ENCODE measurements at places on chromosomes 1 and 21.

DNA sequence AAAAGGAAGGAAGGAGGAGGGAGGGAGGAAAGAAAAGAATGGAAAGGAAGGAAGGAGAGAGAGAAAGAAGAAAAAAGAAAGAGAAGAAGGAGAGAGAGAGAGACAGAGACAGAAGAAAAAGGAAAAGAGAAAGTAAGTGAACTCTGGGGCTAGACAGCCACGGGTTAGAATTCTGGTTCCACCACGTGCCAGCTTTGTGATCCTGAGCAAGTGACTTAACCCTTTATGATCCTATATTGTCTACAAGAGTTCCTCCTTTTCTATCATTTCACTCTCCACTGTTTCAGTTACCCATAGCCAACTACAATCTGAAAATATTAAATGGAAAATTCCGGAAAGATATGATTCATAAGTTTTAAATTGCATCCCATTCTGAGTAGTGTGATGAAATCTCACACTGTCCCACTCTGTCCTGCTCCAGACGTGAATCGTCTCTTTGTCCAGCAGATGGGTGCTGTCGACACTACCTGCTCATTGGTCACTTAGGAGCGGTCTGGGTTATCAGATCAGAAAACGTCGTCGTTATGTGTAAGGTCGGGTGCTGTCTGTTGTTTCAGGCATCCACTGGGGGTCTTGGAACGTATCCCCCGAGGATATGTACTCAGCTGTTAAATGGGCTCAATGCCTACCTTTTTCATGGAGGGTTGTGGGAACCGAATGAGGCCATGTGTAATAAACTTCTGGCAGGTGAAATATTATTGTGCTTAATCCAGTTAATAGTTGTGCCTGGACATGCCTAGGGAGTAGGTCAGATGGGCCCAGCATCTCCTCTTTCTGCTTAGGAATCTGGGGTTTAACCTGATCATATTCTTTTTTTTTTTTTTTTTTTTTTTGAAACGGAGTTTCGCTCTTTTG is 19.1 kb downstream of the TMEM51 start:
- no peak for DNase-seq

- no peak for DNase-seq
Measured at GRCh38 chr1:160058087-160058486, 11.9 kb downstream of the KCNJ10 start.

DNA sequence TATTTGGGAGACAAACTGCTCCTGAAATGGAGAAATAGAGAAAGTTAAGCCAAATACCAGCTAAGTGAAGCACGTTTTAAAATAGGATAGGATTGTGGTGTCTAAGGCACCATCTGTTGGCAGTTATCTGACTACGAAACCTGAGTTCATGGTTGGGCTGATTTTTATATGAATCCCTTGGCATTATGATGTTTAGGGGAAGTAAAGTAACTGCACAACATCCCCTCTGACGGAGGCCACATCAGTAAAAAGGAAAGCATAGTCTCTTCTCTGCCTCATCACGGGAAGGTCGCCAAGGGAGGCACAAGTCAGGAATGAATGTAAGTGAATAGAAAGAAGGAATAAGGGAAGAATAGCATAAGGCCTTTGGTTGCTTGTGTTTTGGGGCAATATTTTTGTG is 128.0 kb downstream of the PRRX1 start:
- no peak for DNase-seq

DNA sequence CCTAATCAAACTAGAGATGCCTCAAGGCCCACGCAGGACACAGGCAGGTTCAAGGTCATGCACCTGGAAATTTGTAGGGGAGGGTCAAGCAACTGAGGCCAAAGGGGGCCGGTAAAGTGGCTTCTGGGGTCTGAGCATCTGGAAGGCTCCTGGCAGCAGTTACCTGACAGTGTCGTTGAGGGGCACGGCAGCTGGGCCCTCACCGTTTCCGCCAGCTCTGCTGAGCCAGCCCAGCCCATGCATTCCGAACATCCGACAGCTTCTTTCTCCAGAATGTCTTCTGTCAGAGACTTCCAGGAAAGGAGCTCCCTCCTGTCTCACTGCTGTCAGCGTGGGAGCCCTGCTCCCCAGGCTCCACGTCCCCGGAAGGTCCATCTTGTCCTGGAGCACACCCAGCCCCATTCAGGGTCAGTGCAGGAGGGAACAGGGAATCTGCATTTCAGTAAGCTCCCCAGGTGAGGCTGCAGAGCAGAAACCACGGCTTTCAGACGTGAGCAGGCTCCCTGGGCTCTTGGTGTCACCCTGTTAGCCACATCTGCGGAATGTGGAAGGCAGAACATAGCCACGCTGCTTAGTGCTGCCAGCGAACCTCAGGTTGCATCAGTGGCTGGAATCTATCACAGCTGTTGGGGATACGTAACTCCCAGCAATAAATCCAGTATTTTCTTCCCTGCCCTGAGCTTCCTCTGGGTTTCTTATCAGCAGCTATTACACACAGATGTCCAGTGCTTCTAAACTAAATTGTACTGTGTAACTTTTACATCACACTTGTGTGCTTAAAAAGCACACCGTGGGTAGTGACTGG is 36.3 kb upstream of the FAM3B start:
- no peak for DNase-seq

DNA sequence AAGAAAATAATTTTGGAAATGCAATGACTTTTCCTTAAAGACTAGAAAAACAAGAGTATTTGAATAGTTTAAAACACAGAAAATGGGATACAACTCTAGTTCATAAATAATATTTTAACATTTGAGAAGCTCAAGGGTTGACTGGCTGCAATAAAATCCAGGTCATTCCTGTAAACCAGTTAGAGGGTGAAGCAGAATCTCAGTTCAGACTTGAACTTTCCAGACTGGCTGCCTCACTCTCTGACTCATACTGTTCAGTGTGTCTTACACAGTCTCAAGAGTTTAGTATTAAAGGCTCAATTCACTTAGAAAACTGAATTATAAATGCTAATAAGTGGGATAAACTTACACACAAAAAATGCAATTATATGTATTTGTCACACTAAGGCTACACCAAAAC is 89.9 kb downstream of the RAVER2 start:
- no peak for DNase-seq

GRCh38 chr1:212482006-212482636 is 49.4 kb downstream of the NENF start:
- DNase-seq, result no peak

GRCh38 chr1:154739654-154740053 is 130.4 kb downstream of the KCNN3 start:
- DNase-seq, result no peak

DNA sequence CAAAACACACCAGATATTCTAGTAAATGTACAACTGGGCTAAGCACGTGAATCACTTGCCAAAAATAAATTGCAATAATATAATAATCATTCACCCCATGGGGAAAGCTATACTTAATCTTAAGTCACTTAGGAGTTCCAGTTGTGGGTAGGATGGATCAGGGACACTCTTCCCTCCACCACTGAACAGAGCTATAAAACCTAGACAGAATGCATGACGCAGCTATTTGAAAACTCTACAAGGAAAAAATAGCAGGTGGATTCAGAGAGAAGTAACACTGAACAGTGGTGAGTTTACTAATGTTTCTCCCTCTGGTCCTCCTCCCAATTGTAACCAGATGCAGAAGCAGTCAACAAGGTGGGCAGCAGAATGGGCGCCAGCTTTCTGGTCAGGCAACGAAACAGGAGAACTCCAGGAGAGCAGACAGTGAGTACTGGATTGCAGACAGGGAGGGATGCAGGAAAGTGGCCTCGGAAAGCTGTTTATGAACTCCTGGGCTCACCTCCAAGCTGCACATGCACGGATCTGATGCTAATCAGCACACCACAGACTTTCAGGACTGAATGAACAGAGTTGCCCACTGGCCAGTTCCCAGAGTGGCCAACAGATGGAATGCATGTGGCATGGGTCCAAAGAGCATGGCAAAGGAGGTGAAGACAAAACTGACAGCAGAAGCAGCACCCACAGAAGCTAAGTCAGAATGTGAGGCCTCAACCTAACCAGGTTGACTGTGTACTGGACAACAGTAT is 41.4 kb downstream of the TARBP1 start:
- DNase-seq, result no peak

- no peak for DNase-seq
Measured at GRCh38 chr1:25047506-25048240, 117.6 kb upstream of the RUNX3 start.

- no peak for DNase-seq
Measured at GRCh38 chr1:183883623-183884022, 78.7 kb downstream of the RGL1 start.

DNA sequence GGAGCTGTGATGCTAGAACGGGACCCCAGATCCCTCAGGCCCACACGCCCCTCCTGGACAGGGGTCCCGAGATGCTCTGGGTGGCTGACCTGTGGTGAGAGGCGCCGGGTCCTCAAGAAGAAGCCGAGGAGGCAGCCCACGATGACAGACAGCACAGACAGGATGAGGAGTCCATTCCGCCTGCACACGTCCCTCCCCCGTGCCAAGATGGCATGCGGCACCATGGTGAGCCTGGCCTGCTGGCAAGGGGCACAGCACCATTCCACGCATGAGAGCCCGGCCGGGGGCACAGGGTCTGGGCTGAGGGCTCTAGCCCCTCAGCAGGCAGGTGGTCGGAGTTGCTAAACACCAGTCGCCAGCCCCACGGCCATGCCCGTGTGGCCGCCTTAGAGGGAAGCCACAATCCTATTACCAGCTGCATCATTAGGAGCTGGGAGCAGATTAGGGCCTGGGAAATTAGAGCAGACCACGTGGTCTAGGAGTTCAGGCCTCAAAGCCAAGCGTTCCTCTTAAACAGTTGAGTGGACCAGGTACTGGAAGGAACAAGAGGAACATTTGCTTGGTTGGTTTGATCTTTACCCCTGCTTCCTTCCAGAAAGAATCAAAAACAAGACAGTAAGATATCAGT is at the start of gene SLC1A7:
Gene SLC1A7, minus strand, starts transcription at position 413 of the 628 bp plus-strand sequence. Its CDS starts 189 bp downstream, at position 224.
- DNase-seq, result no peak

DNA sequence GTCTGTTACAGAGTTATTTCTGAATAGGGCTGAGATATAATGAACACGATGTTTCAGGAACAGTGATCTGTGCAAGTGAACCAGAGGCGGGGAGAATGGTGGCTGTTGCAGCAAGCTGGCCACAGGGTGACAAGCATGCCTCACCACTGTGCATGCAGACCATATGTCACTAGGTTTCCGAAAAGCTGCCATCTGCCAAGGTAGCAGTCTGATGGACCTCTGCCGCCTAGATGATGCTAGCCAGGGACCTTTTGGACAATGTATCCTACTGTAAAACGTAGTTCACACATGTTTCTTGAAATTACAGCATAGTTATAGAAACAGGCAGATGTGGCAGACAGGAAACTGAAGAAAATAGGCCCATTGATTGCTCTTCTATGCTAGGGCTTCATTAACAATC is 204.2 kb upstream of the RRP15 start:
- no peak for DNase-seq

- no peak for DNase-seq
Measured at GRCh38 chr1:93955765-93956164, 46.5 kb upstream of the GCLM start.
